ENCODE measurements at places on chromosomes 4 and X.

DNA sequence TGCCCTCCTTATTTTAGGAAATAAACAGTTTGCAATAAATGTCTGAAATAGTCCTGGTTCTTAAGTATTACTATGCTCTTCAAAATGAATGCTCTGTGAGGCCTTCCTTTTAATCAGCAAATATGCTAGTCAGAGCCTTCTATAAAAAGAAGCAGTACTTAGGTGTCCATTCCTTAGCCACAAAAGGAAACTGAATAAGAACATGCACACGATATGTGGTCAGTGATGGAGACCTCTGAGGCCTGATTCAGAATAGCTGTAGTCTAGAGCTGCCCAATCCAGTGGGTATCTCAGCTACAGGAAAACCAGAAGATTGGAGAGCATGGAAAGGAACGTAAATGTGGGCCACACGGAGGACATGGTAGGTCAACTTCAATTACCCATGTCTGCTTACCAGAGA, 141.8 kb downstream of the RASL11B start:
- DNase-seq: no peak

- peak; percentile 13 for DNase-seq
Measured at GRCh38 chr4:5812506-5813229, 80.2 kb downstream of the CRMP1 start.

- DNase-seq: no peak
Measured at GRCh38 chr4:53682908-53683307, 91.6 kb upstream of the LNX1 start.

DNA sequence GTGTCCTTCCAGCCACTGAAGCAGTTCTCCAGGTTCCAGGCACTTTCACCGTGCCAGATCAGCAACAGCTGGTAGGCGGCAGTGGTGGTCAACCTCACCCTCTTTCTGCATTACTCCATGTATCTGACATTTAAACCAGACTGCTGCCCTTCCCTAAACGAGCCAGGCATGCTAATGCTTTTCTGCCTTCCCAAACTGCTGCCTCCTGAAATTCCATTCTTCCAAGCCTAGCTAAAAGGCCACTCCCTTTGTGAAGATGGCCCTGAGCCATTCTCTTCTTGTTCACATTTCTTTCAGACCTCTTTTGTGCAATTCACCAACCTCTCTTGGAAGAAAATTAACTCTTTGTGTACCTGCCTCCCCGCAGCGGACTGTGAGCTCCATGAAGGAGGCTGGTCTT, 73.7 kb downstream of the CHST7 start:
- no peak for DNase-seq

DNA sequence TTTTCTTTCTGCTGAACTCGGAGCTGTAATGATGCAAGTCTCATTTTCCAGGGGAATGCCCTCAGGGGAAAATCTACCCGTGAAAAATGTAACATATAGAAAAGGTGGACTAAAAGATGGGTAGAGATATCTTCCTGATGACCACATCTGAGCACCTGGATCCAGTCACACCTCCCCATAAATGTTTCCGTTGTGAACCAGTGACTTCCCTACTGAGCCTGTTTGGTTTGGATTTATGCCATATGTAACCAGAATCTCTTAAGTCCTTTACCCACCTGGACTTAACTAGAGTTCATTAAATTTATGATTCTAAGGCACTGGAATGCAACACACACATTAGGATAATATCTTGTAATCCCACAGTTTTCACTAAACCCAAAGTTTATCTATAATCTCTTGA, 171.1 kb downstream of the ZNF330 start:
- DNase-seq: no peak

DNA sequence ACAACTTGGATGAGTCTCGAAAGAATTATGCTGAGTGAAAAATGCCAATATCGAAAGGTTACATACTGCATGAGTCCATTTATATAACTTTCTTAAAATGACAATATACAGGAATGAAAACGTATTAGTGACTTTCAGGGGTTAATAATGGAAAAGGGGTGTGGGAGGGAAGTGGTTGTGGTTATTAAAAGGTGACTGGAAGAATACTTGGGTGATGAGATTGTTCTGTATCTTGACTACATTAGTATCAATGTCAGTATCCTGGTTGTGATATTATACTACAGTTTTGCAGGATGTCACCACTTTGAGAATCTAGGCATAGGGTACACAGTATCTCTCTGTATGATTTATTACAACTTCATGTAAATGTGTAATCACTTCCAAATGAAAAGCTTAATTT, 204.5 kb downstream of the DTHD1 start:
- DNase-seq: no peak

DNA sequence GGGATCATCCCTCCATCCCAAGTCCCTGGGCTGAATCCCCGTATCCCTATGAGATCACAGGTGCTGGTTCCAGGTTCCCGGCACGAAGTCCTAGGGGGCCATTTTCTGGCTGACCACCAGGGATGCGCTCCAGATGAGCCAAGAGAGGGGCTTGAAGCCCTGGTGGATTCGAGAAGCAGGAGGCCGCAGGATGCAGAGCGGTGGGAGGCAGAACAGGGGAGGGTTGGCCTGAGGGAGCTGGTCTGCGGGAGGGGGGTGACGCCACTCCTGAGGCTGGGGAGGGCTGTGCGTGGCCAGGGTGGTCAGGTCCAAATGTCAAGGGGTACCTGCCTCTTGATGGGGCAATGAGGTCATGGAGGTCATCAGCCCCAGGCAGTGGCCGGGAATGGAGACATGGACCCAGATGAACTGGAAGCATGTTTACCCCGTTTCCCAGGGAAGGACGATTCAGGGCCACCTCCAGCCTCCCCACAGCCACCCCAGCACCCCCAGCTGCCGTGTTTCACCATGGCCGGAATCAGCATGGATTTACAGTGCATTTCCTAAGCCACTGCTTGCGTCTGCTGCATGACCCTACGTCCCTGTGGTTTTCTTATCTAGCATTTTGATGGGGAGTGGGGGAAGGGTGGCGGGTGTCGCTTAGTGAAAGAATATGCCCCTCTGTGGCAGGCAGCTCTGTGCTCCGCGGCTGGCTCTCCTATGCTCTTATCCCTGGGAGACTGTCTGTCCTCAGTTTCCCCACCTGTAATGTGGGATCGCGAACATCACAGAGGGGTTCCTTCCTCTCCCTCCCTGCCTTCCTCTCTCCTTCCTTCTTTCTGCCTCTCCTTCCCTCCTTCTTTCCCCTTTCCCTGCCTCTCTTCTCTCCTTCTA, 17.0 kb upstream of the HTRA3 start:
- DNase-seq: no peak

DNA sequence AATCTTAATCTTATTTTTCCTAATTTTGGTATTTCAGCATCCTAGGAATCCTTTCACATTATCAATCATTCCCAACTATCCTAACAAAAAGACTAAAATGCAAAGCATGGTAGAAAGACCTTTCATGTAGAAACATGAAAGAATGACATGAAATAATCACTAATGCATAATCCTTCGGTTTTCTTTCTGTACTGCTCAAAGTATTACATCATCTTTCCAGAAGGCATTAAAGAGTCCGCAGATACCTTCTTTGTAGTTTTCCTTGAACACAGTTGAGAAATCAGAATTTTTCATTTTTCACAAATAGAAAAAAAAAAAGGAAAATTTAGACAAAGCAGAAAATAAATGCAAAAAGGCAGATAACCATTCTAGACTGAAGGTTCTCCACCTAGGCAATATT, 11.5 kb downstream of the RCHY1 start:
- no peak for DNase-seq

GRCh38 chr4:157012296-157012695, 40.7 kb upstream of the PDGFC start:
- DNase-seq: no peak

All from activated CD4-positive, alpha-beta T cell treated with anti-CD3 and anti-CD28 coated beads, Interleukin-2, amount 50 U/mL, for 24 hours (primary cell).